Non-pigmented ciliary epithelial cell (primary cell): ENCODE measurements at places on chromosomes 7 and 10.

DNA sequence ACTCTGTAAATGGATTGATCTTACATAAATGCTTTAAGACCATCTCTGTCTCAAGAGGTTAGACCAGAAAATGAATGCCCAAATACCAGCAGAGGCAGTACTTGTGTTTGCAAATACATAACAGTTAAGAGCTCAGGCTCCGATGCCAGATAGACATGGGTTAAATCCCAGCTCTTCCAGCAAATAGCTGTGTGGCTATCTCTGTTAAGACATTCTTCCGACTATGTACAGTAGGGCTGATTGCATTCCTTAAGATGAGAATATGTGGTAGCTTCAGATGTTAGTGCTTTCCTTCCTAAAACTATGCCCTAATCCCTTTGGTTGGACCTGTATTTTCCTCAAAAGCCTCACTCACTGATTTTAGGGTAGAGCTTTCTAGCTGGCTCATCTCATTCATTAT is 2.2 kb downstream of the IDE start:
- DNase-seq, result no peak

DNA sequence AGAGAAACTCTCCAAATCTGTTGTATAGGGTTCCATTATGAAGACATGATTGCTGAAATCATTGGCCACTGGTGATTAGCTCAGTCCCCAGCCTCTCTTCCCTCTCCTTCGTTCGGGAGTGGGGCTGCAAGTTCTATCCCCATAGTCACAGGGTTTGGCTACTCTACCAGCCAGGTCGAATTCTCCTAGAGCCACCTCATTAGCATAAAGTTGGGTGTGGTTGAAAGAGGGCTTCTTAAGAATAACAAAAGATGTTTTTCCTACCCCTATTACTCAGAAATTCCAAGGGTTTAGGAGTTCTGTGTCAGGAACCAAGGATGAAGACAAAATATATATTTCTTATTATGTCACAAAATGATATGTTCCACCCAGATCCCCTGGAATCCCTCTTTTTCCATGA is 166.2 kb upstream of the YAE1 start:
- DNase-seq, result no peak

DNA sequence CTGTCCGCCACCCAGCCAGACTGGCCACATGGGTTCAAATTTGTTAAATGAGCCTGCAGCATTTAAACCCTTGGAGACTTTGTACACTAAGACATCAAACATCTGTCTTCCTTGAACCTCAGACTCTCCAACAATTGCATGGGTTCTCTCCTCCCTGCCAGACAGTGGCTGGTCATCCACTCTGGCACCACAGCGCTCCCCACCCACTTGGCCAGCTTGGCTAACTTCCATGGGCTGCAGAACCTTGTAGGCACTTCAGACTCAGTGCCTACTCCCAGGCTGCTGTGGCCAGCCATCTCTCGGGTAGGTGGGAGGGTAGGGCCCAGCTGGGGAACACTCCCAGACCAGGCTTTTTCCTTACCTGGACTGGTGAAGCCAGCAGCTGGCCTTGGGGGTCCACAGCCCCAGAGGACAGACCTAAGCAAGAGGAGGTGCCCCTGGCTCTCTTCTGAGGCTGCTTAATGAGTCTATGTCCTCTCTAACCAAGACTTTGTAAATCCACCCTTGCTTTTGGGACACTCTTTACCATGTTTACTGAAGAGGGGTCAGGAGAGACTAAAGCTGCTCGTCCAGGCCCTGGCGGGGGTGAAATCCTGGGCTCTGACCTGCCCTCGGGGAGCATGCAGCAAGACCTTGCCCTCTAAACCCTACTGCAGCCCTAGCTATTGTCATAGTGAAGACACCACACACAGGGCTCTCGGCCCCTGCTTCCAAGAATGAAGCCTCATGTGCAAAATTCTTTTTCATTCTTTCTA is 82.7 kb downstream of the ARHGAP22 start:
- no peak for DNase-seq

- DNase-seq, result no peak
These were observed 23.9 kb upstream of the CALD1 start for GRCh38 chr7:134755422-134756022.

DNA sequence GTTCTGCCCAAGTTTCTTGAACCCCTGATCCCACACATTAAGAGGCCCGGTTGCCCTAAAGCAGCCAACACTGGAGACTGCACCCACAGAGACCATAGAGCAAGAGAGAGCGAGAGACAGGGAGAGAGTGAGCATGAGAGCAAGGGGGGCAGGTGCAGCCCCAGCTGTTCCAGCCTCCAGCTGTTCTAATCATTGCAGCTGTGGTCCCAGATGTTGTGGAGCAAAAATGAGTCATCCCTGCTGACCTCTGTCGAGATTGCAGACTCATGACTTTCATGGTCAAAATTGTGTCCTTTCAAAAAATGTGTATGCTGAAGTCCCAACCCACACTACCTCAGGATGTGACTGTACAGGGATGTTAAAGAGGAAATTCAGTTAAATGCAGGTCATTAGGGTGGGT is 143.9 kb upstream of the FRMD4A start:
- DNase-seq, result no peak

DNA sequence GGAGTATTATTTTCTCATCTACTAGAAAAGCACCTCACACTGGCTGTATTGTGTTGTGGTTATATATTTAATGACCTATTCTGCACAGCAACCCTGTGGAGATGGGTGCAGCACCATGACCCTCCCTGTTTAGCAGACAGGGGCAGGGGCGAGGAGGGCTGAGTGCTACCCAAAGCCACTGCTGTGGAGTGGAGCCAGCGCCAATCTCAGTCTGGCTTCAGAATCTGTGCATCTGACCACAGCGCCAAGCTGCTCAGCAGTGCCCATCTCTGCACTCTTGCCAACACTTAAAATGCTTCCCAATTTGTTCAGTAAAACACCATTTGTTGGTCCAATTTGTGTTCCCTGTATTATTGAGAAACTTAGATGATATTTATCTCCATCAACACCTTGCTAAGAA is 239.1 kb downstream of the ZMYND11 start:
- DNase-seq, result no peak

DNA sequence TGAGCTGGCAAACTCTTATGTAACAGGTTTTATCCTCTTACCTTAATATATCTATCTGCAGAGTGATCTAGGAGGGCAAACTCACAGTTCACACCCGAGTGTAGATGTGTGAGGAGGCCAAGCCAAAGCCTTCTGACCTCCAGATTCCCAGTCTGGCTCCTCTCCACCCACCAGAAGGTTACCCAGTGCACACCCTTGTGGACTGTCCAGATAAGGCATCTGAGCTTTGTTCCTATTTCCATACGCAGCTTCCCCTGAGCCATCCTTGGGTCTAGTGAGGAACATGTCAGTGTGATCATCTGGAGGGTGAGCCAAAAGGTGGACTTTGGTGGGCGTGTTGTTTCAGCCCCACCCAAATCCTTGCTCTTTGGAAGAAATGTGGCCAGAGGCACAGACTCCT is 203.0 kb upstream of the MEOX2 start:
- DNase-seq, result no peak

GRCh38 chr10:79093658-79094411 is 25.1 kb downstream of the ZMIZ1 start:
- DNase-seq, result no peak

DNA sequence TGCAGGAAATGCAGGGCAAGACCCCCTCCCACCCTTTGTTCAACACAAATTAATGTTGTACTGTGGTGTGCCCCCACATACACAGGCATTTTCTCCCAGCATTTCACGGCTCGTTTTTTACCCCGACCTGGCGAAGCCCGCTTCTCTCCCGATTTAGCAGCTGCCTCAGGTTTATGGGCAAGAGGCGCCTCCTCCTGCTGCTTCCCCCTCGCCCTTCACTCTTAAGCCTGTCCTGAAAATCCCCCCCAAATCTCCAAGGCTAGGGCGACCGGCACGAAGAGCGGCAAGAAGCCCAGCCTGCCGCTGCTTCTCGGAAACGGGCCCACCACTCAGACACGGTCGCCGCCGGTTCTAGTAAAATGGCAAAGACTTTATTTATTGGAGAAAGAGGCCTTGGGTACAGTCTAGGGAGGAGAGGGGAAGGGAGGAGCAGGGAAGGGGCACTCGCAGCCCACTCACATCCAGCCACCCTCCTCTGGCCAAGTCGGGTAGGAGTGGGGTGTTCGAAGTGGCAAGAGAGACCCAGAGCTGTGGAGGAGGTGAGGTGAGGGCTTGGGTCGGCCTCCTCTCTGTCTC is 3.3 kb downstream of the LBX1 start:
- no peak for DNase-seq

GRCh38 chr10:97065686-97066660 is 119.8 kb downstream of the SLIT1 start:
- no peak for DNase-seq

GRCh38 chr10:125120053-125120710 is 40.2 kb downstream of the CTBP2 start:
- no peak for DNase-seq

GRCh38 chr7:133815611-133816210 is 311.4 kb upstream of the LRGUK start:
- DNase-seq, result peak; percentile 19

DNA sequence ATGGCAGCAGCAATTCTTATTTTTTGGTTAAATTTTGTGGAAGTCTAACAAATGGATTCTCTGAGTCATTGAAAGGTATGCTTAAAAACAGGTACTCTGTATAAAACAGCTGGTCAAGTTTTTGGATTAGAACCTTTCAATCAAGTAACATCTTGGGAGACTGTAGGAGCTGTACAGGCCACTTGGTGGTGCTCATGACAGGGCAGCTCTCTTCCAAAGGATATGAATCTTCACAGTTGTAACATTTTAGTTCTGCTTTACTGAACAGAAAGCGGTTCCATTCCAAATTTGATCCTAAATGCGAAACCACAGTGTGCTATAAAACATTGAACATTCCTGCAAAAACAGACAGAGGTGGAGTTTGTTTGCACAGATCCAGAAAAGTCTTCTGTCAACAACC is 44.5 kb upstream of the AGR3 start:
- DNase-seq, result no peak

DNA sequence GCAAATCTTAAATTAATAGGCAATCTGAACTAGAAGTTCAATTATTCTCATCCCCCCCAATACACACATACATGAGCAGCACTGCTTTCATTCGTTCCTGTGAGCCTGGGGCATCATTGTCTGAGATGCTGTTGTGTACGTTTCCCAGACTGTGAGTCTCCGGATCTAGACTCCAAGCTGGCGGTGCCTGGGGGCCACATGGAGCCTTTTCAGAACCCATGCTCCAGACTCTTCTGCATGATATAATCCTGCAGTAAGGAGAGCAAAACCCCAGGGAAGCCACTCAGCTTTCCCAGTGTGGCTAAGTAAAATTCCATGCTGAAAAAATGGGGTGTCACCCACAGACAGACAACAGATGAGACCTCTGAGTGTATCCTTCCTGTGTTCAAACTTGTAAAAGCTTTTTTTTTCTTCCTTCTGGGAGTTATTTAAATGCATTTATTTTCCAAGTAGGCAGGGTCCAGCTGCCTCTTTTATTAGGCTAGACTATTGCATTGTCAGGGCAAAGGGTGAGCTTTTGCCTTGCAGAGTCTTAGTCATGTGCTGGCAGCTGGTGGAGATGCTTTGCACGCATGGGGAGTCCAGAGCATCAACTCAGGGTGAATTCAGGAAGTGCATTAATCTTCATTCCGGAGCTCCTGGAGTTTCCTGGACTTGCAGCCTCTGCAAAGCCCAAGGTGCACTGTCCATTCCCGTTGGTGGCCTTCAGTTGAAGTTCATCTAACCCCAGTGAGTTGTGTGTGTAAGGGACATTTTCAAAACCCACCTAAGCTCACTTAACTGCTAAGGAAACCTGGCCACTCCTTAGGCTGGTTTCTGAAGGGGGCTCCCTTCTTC is 185.7 kb upstream of the ADO start:
- DNase-seq, result no peak

GRCh38 chr7:80764132-80764531 is 125.7 kb downstream of the CD36 start:
- DNase-seq, result no peak

DNA sequence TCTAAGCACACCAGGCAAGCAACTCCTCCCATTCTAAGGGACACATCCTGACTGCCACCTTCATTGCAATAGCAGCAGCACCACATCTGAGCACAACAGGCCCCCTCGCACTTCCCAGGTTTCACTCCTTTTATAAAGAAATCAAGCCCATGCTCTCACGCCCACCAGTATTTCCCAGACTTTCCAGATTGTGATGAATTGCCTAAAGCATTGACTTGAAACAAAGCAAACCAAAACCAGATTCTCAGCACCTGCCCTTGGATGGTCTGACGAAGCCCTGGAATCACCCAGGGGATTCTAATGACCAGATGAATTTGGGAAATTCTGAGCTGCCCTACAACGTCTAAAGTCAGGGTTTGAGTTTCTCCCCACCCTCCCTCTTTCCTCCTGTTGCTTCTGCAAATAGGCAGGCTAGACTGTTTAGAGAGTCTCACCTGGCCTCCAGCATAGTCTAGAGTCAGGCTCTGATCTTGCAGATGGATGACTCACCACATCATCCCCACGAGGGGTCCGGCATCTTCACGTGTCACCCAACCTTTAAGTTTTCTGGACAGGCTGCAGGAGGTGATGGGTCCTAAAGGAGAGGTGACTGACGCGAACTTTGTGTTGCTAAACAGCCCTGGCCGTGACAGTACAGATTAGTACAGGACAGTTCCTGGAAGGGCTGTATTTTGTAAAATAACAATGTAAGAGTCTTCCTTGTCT is 198.0 kb downstream of the SKIDA1 start:
- DNase-seq, result no peak

DNA sequence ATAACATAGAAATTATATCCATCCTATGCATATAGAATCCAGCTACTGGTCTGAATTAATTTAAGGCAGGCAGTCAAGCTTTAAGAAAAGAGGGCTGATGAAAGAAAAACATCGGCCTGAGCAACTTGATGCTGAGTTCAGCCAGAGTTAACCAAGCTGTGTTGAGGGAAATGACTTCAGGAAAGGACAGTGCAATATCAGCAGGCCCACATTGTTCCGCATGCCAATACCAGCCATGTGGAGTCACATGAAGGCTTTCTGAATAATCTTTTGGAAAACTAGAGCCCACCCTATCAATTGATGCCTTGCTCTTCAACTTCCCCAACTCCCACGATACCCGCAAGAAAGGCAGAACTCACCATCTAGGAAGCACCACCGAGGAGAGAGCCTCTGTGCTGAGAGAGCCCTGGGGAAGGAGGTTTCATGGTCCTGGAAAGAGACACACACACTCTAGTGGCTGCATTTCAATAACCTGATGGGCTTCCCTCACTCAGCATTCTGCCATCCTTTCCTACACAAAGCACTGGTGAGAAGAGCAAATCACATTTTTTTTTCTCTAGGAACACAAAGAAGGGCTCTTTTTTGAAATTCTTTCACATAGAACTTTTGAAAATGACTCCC is 125.8 kb upstream of the PTN start:
- DNase-seq, result no peak

DNA sequence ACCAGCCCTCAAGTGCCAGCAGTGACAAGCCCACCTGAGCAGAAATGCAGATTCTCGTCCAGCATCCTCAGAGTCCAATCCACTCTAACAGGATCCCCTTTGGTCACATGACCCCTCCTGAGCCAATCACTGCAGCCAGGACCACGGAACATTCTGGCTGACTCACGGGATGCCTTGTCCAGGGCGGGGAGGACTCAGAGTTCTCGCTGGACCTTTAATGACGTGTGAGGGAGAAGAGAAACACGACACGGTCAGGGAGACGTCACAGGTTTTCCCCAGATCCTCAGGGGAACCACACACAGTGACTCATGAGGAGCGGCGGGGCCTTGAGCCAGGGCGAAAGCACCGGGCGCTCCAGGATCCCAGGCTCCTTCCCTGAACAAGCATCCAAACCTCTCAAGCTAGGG is 155.7 kb downstream of the PTPRN2 start:
- DNase-seq, result peak; percentile 14
